Stimulated activated CD4-positive, alpha-beta T cell treated with anti-CD3 and anti-CD28 coated beads, Interleukin-12 subunit alpha, Interleukin-12 subunit beta, amount 100 ng/mL, for 24 hours (primary cell): ENCODE measurements at places on chromosomes 4 and X.

DNA sequence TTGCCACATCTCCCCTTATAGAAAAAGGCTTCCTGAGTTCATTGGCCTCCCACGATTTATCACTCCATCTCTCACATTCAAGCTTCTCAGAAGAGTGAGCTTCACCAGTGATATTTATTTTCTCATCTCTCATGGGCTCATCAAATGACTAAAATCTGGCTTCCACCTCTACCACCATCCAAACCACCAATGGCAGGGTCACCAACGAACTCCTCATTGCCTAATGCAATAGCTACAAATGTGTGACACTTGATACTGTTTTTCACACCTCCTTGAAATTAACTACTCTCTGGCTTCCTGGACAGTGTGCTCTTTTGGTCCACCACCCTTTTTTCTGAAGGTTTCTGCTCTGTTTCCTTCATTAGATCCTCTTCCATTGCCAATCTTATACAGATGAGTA, 129.0 kb downstream of the SH2D1A start:
- DNase-seq = no peak

DNA sequence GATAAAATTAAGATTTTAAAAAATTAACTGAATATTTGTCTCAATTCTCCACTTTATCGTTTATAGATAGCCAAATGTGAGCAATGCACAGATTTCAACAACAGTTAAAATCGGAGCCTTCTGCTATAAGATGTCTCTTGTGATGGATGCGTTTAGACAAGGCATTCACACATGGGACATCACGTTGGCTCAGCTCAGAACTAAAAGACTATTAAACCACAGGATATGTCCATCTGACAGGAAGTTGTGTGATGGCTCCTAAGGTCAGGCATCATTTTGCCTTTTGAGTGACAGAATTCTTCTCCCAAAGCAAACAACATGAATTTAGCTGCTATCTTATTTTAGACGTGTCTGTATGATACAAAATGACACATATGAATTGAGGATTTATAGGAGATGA, 17.3 kb upstream of the VCX3B start:
- no peak for DNase-seq

DNA sequence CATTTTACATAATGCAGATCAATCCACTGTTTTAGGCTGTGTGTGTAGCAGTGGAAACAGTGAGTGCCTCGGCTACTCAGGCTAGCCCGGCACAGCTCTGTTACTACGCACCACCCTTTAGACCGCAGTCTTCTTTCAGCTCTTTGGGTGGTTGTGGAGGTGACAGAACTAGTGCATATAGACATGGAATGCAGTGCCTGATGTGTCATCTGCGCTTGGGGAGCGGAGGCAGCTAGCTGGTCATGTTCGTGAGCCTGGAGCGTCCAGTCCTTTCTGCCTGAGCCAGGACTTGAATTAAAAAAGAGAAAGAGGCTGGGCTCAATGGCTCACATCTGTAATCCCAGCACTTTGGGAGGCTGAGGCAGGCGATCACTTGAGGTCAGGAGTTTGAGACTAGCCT, 4.8 kb downstream of the TBC1D14 start:
- DNase-seq = no peak

GRCh38 chr4:86536151-86536550, 58.0 kb upstream of the PTPN13 start:
- no peak for DNase-seq

GRCh38 chr4:89741768-89742167, 95.2 kb downstream of the SNCA start:
- DNase-seq = no peak

DNA sequence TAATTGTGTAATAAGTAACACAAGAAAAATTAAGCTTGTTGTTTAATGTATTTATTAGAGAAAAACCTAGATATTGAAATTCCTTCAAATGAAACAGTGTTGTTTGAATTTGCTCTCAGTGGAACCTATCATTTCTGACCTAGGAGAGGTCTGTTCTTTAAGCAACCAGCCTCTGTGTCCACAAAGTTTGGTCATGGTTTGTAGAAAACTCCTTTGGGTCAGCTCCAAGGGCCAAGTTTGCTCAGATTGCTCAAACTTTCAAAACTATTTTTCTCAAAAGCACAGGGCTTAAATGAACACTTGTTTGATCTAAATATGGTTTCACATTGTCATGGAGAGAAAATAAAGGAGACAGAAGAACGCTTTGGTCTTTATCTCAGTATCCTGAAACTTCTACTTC, 29.6 kb upstream of the RPL34 start:
- DNase-seq = no peak

GRCh38 chr4:15291122-15291521, 136.7 kb upstream of the C1QTNF7 start:
- DNase-seq = no peak

- no peak for DNase-seq
Measured at GRCh38 chr4:145694929-145695328, 15.0 kb downstream of the C4orf51 start.

DNA sequence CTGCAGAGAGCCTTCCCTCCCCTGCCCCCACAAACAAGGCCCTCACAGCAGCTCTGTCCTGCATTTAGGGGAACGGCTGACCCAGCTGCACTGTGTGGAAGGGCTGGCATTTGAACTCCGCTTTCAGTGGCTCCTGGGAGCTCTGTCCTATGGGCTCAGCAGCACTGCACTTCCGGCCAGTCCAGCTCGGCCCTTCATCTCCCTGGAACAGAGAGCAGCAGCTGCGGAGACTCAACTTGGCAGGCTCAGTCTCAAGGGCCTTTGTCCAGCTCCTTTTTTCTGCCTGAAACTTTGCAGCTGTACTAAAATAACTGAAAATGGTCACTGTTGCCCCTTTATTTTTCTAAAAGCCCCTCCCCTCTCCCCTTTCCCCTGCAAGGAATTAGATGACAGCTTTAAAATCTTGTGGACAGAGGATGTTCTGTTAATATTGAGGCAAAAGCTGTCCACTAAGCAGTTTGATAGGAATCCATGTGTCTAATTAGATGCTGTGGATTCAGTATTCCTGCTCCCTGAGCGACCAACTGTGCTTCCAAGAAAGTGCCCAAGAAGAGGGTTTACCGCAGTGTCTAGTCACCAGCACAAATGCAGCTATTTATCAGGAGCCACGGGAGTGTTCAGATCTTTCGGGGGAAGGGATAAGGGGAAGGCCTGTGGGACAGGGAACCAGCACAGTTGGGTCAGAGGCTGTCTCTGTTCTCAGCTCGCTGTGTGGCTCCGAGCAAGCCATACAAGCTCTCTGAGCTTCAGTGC, 133.1 kb downstream of the AFAP1 start:
- DNase-seq = no peak

GRCh38 chr4:2833671-2834000, 10.0 kb upstream of the ADD1 start:
- DNase-seq = no peak

DNA sequence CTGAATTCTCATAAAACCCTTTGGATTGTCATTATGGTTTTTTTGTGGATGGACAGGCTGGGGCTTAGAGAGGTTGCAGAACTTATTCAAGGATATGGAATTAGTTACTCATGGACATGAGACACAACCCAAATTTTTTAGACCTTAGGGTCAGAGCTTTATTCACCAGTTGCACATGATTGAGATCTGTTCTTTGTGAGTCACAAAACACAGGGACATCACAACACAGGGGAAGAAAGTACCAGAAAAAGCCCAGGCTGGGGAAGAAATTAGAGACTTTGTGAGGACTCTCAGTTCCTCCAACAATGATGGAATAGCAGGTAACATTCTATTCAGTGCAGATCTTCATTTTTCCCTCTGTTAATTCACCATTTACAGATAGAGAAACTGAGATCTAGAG, 602.4 kb upstream of the CPEB2 start:
- DNase-seq = no peak
